Aorta (tissue), 5 donors: ENCODE measurements at places on chromosomes 3 and 15. TPM values are rescaled to one million over a fixed set of nuclear protein-coding genes. Genes with fewer than 3 reads are reported as not detected.

The LMCD1 gene
- 347 TPM for polyA plus RNA-seq

The ECE2 gene
- polyA plus RNA-seq, result not detected

The KBTBD13 gene
- 0.25 TPM for polyA plus RNA-seq

The IGDCC3 gene
- polyA plus RNA-seq, result not detected

The CFAP20DC gene
- polyA plus RNA-seq, result not detected
